ENCODE measurements at places on chromosomes 12 and 14.

- no peak for DNase-seq
Measured at GRCh38 chr14:104789752-104790743, 5.5 kb downstream of the AKT1 start.

DNA sequence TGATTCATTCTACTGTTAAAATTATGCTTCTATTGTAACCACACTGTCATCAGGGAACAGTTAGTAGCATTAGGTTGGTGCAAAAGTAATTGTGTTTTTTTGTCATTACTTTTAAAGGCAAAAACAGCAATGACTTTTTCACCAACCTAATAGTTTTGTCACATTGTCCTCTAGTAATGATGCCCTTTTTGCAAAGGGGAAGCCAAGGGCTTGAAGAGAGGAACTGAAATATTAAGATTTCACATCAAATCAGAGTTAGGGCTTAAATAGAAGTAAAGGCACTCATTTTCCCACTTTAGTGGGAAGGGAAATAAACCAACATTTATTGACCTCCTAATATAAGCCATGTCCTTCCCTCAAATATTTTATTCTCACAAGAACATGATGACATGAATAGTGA is 273.7 kb downstream of the NRXN3 start:
- DNase-seq, result no peak

- DNase-seq, result no peak
Measured at GRCh38 chr14:80456209-80456608, 244.9 kb upstream of the DIO2 start.

GRCh38 chr12:52739963-52740362 is 36.6 kb upstream of the KRT77 start:
- no peak for DNase-seq

DNA sequence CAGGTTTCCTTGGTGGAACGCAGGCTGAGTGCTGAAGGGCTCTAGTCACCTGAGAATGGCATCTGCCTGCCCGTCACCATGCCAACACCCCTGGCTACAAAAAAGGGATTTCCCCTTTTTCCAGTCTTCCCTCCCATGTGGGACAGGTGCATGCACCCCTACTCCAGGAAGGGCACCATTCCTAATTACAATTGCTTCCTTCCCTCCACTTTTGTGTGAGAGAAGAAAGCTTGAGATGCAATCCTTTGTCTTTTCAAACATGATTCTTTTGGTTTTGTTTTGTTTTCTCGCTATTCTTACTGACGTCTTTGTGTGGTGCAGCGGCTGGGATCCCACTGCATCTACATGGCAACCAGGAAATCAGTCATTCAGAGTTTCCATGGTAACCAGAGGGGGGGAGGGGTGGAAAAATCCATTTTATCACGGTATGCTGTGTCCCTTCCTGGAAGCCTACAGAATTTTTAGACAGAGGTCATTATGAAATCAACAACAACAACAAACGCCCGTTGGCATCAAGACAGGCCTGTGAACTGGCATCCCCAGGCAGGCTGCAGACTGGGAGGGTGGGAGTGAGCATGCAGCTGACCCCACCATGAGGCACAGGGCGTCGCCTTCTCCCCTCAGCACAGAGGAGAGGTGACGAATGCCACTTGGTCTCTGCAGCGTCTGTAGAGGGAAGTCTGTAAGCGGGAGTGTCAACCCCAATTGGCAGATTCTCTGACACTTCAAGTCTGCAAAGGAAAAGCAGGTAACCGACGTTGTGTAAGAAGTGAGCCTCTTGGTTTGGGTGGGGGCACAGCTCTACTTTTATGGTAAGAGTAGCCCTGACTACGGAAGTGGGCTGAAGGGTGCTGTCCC is 13.6 kb upstream of the GNG2 start:
- DNase-seq, result peak; percentile 63

GRCh38 chr14:90567191-90567590 is 170.4 kb downstream of the CALM1 start:
- no peak for DNase-seq

DNA sequence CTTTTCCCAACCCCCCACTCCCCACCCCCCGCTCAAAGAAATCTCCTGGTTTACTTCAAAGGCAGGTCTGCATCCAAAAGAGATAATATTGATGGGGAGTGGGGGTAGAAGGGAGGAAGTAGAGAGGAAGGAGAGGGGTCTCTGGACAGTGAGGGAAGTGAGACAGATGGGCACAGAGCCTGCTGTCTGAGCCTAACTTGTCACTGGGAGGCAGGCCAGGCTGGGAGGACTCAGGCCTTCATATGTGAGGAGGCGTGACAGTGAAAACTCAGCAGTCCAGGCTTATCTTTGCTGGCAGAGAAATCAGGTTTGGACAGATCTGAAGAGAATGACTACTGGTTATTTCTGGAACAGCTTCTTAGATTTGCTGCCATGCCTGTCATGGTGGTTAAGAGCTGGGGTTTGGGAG is 192.3 kb downstream of the NUAK1 start:
- no peak for DNase-seq

GRCh38 chr14:102838501-102838900 is 61.3 kb downstream of the TRAF3 start:
- DNase-seq, result no peak

Measured in stimulated activated CD8-positive, alpha-beta memory T cell treated with anti-CD3 and anti-CD28 coated beads, Interleukin-4, amount 100 ng/mL, for 24 hours (primary cell).